ENCODE measurements at places on chromosomes 5 and 9.

DNA sequence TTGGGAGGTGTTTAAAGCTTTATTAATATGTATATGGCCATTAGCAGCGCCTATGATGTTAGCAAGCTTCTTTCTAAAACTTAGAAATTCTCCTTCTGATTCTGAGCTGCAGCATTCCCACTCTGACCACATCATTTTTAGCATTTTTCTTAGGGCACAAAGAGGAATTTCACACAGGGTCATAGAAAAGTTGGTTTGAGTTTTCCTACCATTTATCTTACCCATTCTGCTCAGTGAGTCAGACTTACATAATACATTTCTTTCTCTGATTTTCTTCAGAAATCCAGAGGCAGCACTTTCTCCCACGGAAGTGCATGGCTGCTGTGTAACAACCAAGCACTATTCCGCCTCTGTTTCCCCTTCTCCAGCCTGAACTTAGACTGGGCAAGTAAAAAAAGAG, 246.6 kb downstream of the ARL15 start:
- no peak for DNase-seq

DNA sequence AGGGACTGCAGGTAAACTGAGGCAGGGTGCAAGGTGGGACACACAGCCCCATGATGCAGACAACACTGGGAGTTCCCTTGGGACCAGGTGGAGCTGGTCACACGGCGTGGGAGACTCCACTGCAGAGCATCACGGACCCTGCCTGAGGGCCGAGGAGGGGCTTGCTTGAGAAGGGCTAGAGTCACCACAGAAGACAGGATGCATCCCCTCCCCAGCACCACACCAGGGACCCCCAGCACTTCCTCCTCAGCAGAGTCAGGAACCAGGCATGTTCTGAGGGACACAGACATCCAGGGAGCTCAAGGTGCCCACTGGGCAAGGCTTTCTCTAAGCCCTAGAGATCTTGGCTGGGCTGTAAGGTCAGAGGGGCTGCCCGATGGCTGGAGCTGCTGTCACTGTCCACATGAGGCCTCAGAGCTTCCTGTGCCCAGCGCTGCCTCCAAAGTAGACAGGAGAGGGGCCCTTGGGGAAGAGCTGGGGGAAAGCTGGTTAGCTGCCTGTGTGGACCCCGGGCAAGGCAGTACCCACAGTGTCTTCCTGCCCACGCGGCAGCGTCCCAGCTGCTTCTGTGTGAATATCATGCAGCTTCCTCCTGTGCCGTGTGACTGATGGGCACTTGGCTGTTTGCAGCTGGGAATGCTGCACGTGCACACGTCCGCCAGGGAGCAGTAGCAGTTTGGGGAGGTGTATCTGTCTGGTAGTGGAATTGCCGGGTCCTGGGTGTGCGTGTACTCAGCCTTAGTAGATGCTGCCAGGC, 176.6 kb downstream of the CACNA1B start:
- DNase-seq = no peak

- peak; percentile 29 for DNase-seq
Observed at GRCh38 chr5:136191304-136192014, 1.5 kb downstream of the SMIM32 start.

DNA sequence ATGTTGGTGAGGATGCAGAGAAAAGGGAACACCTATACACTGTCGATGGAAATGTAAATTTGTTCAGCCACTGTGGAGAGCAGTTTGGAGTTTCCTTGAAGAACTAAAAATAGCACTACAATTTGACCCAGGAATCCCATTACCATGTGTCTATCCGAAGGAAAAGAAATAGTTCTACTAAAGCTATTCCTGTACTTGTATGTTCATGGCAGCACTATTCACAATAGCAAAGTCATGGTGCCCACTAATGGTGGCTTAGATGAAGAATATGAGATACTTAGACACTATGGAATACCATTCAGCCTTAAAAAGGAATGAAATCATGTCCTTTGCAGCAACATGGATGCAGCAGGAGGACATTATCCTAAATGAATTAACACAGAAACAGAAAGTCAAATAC, 50.2 kb upstream of the CAST start:
- DNase-seq = no peak

- peak; percentile 31 for DNase-seq
Observed at GRCh38 chr5:55636177-55636576, 75.9 kb downstream of the SLC38A9 start.

GRCh38 chr9:80881940-80882339, 807.4 kb downstream of the TLE1 start:
- DNase-seq = peak; percentile 80

DNA sequence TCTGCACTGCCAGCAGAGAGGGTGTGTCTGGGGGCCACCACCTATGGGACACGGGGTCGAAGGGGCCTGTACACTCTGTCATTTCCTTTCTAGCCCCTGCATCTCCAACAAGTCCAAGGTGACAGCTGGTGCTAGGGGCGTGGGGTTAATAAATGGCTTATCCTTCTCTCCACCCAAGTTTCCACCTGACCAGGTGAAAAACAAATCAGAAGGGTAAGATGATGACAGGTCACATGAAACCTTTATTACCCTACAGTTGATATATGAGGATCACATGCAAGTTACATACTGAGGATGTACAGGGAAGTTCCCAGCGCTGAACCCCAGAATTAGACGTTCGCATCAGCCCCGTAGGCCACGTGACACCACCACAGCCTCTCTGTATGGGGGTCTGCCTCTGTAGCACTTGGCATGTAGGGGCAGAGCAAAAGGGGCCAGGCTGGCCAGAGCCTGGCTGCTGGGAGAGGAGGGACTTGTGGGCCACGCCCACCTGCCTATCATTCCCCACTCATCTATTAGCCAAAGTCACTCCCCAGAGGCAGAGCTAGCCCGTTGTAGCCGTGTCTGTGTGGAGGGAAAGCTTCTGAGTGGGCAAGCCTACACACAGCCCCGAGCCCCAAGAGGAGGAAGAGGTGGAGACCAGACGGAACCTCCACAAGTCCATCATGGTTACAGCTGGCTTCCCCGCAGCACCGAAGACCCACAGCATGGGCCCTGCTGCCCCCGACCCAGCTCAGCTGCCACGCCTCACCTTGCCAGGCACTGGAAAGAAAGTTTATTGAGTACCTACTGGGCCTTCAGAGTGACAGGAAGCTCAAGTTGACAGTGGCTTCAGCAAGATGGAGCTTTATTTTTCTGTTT, 2.2 kb downstream of the TMEM141 start:
- no peak for DNase-seq

DNA sequence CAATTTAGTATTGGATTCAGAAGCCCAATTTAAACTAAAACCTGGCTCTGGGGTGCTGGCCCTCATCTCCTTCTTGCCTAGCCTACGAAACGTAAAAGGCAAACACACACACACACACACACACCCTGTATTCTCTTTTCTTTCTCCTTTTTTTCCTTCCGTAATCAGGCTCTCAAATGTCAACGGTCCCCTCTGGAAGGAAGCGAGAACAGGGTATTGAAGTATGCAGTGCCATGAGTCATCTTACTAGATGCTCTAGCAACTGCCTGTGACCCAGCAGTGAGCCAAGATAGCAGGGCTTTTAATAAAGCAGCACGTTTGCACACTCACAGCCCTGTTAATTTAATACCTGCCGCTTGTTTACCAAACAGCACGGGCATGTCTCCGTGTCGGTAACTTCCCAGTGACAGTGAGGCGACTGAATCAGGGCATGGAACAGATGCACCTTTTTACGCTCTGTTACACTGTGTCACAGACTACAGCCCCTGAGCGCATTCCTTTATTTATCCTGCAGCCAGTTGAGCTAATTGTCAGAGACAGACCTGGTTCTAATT, 243.8 kb downstream of the BNC2 start:
- DNase-seq = peak; percentile 15

DNA sequence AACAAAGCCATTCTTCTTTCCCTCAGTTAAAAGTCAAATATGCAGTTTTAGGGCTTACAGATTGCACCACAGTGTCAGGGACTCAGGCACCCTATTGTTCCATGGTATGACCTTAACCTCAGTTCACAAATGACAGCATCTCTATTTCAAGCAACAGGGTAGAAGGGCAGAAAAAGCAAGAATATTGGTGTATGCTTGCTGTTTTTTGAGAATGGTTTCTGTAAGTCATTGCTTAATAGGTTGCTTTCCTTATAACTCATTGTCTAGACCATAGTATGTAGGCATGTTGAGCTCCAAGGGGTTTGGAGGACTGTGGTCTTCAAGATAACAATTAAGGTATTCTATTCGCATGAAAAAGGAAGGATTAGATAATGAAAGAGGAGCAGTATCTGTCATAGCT, 183.5 kb upstream of the EDIL3 start:
- DNase-seq = no peak

DNA sequence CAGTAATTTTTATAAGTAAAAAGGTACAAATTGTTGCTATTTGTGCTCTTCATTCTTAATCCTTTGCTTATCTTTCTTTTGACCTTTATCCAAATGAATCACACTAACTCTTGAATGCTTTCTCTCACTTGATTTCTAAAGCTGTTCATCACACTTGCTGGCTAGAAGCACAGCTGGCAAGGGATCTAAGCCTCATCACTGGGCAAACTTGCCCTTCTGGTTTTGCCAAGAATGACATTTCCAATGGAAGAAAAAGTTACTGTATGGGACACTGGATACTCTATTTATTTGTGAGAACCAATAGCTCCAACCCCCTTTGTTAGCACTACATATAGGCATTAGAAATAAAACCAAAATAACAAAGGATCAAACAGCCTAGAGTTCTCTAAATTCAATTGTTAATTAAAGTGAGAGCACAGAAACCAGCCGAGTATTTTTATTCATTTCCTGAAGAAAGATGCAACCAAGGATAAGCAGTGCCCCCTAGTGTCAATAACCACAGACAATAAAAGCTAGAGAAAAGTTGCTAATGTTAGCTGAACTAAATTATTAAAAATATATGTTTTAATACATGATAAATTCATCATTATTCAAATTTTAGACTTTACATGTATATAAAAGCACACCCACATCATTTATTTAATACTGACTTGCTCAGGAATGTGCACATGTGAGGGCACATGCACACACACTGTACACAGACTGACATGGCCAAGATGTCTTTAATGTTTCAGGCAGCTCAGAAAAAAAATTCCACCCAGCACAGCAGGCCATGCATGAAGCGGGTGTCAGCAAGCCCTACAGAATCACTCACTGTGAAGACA, 59.8 kb upstream of the POU5F2 start:
- peak; percentile 49 for DNase-seq

GRCh38 chr5:57537811-57538210, 55.2 kb upstream of the ACTBL2 start:
- DNase-seq = no peak

GRCh38 chr5:145341842-145342241, 493.3 kb downstream of the PRELID2 start:
- no peak for DNase-seq

DNA sequence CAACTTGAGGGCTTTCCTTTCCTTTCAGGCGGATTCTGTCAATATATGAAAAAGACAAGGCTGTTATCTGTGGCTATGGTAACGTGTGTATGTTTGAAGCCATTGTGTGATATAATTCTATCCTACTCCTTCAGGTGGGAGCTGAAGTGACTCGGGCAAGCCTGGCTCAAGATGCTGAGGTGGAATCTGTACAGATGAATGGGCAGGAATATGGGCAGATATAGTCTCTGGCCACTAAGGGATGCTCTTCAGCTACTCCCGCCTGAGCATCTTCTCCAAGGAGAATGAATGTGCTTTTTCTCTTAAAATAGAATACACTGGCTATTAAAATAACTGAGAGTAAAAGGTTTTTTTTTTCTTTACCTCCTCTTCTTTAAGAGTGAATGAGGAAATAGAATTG, 244.8 kb downstream of the ADGRV1 start:
- DNase-seq = no peak

DNA sequence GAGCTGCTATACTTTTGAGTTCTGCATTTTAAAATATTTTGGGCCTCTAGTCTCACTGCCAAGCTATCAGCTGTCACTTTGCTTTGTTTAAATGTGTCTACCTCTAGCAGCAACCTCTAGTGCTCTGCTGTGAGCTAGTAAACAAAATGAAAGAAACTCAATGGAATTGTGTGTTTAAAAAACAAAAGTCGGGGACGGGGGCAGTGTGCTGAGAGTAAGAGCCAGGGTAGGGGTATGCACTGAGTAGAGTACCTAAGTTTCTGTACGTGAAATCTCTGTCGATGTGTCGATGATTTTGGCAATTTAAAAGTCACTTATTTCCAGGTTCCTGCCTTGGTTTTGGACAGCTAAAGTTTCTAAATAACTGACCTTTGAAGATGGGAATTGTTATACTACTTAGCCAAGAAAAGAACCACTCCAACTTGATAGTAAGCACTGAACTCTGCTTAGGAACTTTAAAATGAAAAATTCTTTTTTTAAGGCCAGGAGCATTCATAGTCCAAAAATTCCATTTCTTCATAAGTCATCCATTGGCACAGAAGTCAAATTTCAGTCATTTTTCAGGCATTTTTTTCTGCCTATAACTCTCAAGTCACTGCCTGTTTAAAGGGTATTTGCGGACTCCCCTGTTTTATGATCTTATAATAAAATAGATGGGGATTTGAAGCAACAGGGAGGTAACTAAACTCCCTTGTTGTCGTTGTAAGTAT, 111.5 kb downstream of the SAXO1 start:
- DNase-seq = no peak

GRCh38 chr5:179668391-179668790, 12.4 kb downstream of the CBY3 start:
- DNase-seq = peak; percentile 53

DNA sequence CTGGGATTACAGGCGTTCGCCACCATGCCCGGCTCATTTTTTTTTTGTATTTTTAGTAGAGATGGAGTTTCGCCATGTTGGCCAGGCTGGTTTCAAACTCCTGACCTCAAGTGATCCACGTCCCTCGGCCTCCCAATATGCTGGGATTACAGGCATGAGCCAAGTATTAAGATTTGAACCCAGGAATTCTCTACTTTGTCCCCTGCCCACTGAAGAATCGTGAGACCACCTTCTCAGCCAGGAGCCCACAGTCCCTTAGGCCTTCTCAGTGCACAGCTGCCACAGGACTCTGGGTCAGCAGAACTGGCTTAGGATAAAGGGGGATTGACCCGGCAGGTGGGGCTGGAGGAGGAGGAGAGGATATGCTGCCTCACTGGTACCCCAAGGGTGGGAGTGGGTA, 13.4 kb downstream of the OLFML2A start:
- DNase-seq = no peak
